Stomach (tissue), 19 donors: ENCODE measurements at places on chromosomes 4 and X. TPM values are rescaled to one million over a fixed set of nuclear protein-coding genes. Genes with fewer than 3 reads are reported as not detected.

- H3K36me3 ChIP-seq = no peaks in the 10 kb centered on the region
- H3K27ac ChIP-seq = no peak overlapping the region
- H3K27me3 ChIP-seq = no peaks in the 10 kb centered on the region
- no peak overlapping the region for H3K4me3 ChIP-seq
Measured at GRCh38 chr4:40357738-40358137, 22.6 kb downstream of the CHRNA9 start.

MSMO1 gene
- total RNA-seq = 8.8 TPM

KCND1 gene
- total RNA-seq = not detected

DNA sequence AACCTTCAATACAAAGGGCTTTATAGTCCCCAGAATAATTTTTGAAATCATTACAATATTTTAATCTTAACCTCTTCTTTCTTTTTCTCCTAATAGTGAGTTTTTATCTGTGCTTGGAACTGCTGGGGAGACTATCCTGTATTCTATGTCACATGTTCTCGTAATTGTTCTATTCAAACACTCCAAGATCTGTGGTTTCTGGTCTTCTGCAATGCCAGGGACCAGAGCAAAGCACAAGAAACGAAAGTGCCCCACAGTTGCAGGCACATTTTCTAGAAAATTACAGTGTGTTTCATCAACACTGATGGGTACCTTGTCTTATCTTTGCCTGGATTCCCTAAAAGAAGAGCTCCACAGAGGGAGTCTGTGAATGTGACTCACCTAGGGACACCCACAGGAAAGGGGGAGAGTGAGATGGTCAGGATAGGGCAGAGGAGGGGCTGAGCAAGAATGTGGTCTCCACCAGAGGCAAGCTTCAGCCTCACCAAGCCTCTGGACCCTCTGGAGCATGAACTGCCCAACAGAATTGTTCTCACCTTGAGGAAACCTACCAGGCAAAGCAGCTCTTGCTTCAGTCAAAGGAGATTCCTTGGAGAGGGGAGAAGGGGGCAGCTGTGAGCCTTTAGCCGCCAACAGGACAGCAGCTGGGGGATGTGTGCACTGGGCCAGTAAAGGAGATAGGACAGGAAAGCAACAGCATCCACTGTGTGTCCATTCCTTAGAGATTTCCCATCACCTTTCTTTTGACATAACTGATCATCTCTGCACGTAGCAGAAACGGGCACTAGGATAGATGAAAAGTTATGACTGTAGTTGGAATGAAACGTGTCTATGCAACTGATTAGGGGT, 25.9 kb downstream of the UNC5C start:
- H3K27me3 ChIP-seq = no peaks in the 10 kb centered on the region
- no peaks in the 10 kb centered on the region for H3K4me1 ChIP-seq
- H3K36me3 ChIP-seq = no peaks in the 10 kb centered on the region
- H3K4me3 ChIP-seq = no peak overlapping the region
- DNase-seq = no peak

MYOZ2 gene
- 1.4 TPM for total RNA-seq

DNA sequence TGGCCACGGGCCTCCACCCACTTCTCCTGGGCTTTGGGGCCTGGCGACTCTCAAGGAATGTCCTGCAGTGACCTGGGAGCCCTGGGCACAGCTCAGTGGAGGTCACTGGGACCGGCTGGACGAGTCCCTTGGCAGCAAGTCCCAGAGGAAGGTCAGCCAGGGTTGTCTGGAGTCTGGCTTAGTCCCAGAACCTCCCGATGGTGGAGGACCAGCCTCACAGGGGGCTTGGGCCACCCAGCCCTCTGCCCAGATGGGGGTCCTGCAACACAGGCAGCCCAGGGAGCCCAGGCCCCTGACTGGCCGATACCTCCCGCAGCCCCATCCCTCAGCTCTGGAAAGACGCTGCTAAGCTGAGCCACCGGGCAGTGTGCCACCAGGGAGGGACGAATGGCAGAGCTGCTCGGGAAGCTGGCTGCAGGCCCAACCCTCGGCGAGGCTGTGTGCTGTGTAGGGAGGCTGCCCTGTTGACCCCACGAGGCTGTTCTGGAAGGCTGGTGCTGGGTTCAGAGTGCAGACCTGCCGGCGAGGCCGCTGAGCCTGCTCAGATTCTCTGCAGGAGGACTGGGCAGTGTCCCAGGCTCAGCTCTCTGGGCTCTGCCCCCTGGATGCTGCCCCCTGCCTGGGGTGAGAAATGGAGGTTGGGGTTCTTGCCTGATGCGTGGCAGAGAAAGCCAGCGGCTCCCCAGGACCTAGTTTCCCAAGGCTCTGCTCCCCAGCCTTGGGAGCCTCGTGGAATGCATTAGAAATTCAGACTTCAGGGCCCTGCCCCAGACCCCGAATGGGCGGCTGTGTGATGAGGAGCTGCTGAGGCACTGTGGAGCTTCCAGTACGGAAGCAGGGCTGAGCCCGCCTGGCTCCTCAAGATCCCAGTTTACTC, 61.7 kb downstream of the ADRA2C start:
- H3K36me3 ChIP-seq = no peaks in the 10 kb centered on the region
- no peaks in the 10 kb centered on the region for H3K27me3 ChIP-seq
- peak overlapping the region; percentile 10 for H3K4me3 ChIP-seq
- peak; percentile 84 for DNase-seq
- peaks cover 18% of the 10 kb centered on the region for H3K4me1 ChIP-seq
- peak overlapping the region; percentile 70 for H3K27ac ChIP-seq

HELT gene
- total RNA-seq = not detected

DNA sequence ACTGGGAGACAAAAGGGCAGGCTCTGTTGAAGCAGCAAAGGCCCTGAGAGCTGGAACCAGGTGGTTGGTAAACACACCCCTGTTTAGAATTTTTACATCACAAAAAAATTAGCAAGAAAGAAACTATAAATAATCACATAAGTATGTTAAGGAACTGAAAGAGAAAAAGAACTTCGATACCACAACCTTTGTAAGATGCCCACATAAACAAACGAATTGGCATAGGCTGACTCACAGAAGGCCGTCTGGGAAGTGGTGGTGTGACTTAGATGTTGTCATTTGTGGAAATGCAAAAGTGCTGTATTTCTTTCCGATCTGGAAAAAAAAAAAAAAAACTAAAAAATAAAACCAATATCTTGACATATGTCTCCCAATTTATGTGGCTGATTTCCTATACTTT, 235.1 kb downstream of the USP46 start:
- H3K4me3 ChIP-seq = no peak overlapping the region

ERAS gene
- total RNA-seq = not detected

DNA sequence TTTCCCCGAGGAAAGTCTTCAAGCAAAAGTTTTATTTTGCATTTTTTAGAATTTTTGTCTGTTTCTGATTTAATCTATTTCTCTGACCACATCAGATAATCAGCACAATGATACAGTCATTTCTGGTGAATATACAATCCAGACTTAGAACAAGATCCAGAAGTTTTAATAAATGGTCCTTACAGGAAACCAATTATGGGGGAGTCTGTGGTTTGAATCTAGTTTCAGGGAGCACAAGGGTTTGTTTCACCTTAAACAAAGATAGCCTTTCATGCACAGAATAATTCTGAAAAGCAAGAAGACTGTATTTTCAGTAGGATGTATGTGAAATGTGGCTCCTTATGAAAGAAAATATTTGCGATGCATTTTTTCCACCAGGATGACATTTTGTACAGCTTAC, 158.5 kb upstream of the ARSJ start:
- H3K36me3 ChIP-seq = no peaks in the 10 kb centered on the region
- no peak for DNase-seq
- H3K4me3 ChIP-seq = no peak overlapping the region

DNA sequence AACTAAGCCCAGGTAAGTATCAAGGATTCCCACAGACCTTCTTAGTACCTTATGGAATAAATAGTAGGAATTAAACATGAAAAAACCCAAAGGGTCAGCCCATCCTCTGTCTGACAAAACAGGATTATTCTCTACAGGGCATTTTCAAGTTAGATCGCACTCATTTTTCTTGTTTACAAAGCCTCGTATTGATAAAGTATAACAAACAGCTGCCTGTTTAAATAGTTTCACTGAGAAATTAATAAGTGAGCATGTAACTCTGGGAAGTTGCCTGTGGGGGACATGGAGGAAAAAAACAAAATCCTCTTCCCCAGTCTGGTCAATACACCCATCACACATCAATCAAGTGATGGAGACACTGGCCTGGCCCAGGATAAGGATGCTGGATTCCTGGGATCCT, 48.5 kb downstream of the MAML3 start:
- DNase-seq = no peak
- no peak overlapping the region for H3K4me3 ChIP-seq
- no peaks in the 10 kb centered on the region for H3K36me3 ChIP-seq

SPANXN4 gene
- total RNA-seq = not detected

DNA sequence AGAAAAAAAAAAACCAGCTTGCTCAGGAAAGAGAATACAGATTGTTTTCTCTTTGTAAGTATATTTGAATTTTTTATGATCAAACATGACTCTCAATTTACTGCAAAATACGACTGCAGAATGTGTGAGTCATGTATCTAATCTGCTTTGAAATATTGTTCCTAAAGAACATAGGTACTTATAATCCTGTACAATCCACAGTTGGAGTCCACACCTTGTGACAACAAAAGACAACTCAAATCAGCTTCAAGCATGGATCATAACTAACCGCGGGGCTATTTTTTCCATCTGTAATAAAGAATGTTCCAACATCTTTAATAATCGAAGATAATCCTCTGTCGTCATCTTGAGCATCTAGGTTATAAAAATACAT, 77.8 kb upstream of the STIM2 start:
- DNase-seq = no peak
- H3K4me1 ChIP-seq = no peaks in the 10 kb centered on the region
- no peaks in the 10 kb centered on the region for H3K36me3 ChIP-seq
- no peak overlapping the region for H3K4me3 ChIP-seq
- no peak overlapping the region for H3K27ac ChIP-seq

PCDH19 gene
- 0.87 TPM for total RNA-seq

- peak overlapping the region; percentile 14 for H3K4me3 ChIP-seq
- H3K27me3 ChIP-seq = peaks cover 23% of the 10 kb centered on the region
- H3K27ac ChIP-seq = no peak overlapping the region
- peaks cover 50% of the 10 kb centered on the region for H3K4me1 ChIP-seq
- no peak for DNase-seq
- H3K36me3 ChIP-seq = no peaks in the 10 kb centered on the region
Measured at GRCh38 chr4:153790962-153791551, 2.2 kb upstream of the SFRP2 start.

CXCL11 gene
- total RNA-seq = not detected

TEX11 gene
- not detected for total RNA-seq

GRCh38 chrX:119871245-119871598, 311 bp downstream of the RNF113A start:
- peak overlapping the region; percentile 93 for H3K27ac ChIP-seq
- no peaks in the 10 kb centered on the region for H3K27me3 ChIP-seq
- no peak for DNase-seq
- peaks cover 9% of the 10 kb centered on the region for H3K36me3 ChIP-seq

- peak overlapping the region; percentile 32 for H3K4me3 ChIP-seq
- no peaks in the 10 kb centered on the region for H3K27me3 ChIP-seq
- H3K4me1 ChIP-seq = peaks cover 6% of the 10 kb centered on the region
- no peaks in the 10 kb centered on the region for H3K36me3 ChIP-seq
- DNase-seq = no peak
- H3K27ac ChIP-seq = no peak overlapping the region
Measured at GRCh38 chr4:125368146-125368545, 53.4 kb downstream of the FAT4 start.

NHSL2 gene
- 2.7 TPM for total RNA-seq

DNA sequence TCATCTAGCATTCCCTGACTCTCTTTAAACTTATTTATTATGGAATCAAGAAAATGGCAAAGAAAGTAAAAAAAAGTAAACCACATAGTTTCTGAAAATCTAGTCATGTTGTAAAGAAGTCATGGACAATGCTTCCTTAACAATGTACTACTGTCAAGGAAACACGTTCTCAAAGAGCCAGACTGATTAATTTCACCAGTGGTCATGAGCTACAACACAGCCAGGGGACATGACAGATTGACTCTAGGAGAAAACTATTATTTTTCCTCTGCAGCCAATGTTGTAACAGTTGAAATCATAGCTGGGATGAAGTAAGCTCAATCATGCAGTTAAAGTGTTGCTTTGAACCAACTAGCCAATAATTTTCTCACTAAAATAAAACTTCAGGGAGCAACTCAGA, 109.2 kb downstream of the MAPK10 start:
- no peak for DNase-seq
- H3K27me3 ChIP-seq = no peaks in the 10 kb centered on the region
- H3K36me3 ChIP-seq = no peaks in the 10 kb centered on the region
- no peak overlapping the region for H3K27ac ChIP-seq
- no peaks in the 10 kb centered on the region for H3K4me1 ChIP-seq

GRCh38 chrX:17499512-17499911, 124.5 kb downstream of the NHS start:
- no peaks in the 10 kb centered on the region for H3K4me1 ChIP-seq
- no peak overlapping the region for H3K27ac ChIP-seq
- peaks cover 6% of the 10 kb centered on the region for H3K27me3 ChIP-seq

GRCh38 chrX:51837921-51838320, 55.5 kb upstream of the MAGED1 start:
- no peaks in the 10 kb centered on the region for H3K27me3 ChIP-seq
- peak; percentile 41 for DNase-seq
- H3K36me3 ChIP-seq = no peaks in the 10 kb centered on the region
- H3K4me3 ChIP-seq = no peak overlapping the region
- H3K27ac ChIP-seq = no peak overlapping the region

SPARCL1 gene
- total RNA-seq = 173 TPM
